ENCODE measurements at places on chromosomes 2 and 18. TPM values are rescaled to one million over a fixed set of nuclear protein-coding genes. Genes with fewer than 3 reads are reported as not detected.

Gene INPP5D
- 127 TPM for total RNA-seq

DNA sequence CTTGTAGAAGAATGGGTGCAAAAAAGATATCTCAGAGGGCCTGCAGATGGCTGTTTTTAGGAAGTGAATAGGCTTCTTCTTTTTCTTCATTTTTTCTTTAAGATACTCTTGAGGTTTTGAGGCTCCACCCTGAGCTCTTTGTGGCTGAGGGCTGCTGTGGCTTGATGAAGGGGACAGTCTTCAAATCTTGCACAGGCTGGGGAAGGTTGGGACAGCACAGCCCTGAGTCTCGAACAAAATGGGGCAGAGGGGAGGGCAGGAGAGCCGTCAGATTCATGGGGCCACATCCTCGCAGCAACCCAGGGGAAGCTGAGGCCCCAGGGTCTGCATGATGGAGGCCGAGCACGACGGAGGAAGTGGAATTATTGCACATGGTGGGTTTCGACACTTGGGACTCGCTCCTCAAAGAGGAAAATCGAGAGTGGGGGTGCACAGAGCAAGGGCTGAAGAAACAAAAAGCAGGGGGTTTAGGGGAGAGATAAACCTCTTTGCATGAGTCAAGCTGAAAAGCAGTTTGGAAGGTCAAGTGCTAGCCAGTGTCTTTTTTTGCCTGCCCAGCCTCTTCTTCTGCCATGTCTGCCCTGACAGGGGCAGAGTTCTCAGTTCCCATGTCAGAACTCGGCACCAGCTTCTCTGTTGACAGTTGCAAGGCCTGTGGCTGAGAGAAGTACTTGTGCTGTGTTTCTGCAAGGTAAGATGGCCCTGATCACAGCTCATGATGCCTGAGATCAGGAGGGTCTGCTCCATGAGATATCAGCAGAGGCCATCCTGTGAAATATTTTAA lies 19.5 kb downstream of the INPP4A start:
- DNase-seq = peak; percentile 67

DNA sequence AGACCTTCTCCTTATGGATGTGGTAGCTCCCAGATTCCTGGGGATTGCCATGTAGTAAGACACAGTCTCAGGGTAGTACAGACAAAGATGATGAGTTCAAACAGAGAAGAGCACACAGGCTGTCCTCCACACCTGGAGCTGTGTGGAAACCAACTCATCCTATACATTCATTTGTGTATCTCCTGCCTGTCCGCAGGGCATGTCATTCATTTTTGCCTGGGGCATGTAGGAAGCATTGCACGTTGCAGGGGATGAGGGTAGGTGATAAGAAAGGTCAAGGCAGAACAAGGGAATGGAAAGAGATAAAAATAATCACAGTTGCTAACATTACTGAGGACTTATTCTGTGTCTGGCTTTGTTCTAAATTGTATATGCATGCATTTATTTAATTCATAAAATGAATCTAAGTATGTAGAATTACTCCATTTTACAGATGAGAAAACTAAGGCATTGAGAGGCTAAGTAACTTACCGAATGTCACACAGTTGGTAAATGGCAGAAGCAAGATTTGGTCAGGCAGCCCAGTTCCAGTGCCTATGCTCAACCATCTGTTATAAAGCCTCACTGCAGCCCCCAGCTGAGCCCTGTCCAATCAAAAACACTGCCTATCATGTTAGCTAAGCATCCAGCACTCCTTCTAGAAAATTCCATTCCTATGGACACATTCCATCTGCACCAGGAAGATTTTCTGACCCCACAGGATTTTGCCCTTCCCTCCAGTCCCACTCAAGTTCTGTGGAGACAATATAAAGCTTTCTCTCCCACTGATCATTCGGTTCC lies 81.0 kb downstream of the SUMO1 start:
- no peak for DNase-seq

- no peak for DNase-seq
These were observed 763 bp downstream of the CCDC141 start for GRCh38 chr2:179049203-179049545.

DNA sequence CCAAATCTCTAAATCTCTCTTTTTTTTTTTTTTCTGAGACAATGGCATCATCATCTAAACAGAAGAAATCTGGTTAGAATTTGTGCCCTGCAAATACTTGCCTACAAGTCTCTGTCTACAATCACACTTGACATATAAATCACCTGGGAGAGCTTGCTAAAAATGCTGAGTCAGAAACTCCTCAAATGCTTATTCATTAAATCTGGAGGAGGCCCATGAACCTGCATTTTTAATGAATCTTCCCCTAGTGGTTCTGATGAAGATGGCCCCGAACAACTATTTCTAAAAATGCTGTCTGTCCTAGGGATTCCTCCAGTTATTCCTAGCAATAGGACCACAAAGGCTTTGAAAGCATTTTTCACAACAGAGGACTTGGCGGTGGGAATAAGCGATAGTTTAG lies 1.6 kb upstream of the CSRNP3 start:
- no peak for DNase-seq

GRCh38 chr2:100554798-100555407 lies 7.9 kb upstream of the PDCL3 start:
- no peak for DNase-seq

GRCh38 chr2:22450831-22451230 lies 934.1 kb upstream of the KLHL29 start:
- DNase-seq = no peak

Measured in CD4-positive, alpha-beta memory T cell (primary cell).